ENCODE measurements at places on chromosomes 3 and 15. TPM values are rescaled to one million over a fixed set of nuclear protein-coding genes. Genes with fewer than 3 reads are reported as not detected.

Gene FOXB1
- not detected for total RNA-seq

Gene APBA2
- 11.7 TPM for total RNA-seq

Gene CLASP2
- 67.4 TPM for total RNA-seq

Gene SLC9C1
- total RNA-seq, result not detected

Gene NPAP1
- not detected for total RNA-seq

Gene LYZL4
- total RNA-seq, result not detected

Gene SCG5
- total RNA-seq, result 3.1 TPM

- DNase-seq, result no peak
Observed at GRCh38 chr3:112333381-112334317, 693 bp downstream of the CD200 start.

DNA sequence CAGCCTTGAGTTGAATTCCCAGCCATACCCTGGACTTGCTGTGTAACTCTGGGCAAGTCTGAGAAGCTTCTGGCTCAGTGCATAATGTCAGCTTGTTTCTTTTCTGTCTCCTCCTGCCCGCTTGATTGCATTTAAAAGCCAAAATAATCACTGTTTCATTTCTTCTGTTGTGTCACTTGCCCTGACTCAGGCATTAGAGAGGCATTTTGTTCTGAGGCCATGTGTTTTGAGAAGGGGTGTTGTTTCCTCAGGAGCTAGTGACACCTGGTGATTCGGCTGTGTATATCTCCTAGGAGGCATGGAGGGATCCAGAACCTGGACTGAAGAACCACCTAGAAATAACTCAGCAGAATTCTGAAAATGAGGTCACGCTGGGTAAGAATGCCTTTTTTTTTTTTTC lies 16.0 kb downstream of the WDR73 start:
- DNase-seq, result no peak

DNA sequence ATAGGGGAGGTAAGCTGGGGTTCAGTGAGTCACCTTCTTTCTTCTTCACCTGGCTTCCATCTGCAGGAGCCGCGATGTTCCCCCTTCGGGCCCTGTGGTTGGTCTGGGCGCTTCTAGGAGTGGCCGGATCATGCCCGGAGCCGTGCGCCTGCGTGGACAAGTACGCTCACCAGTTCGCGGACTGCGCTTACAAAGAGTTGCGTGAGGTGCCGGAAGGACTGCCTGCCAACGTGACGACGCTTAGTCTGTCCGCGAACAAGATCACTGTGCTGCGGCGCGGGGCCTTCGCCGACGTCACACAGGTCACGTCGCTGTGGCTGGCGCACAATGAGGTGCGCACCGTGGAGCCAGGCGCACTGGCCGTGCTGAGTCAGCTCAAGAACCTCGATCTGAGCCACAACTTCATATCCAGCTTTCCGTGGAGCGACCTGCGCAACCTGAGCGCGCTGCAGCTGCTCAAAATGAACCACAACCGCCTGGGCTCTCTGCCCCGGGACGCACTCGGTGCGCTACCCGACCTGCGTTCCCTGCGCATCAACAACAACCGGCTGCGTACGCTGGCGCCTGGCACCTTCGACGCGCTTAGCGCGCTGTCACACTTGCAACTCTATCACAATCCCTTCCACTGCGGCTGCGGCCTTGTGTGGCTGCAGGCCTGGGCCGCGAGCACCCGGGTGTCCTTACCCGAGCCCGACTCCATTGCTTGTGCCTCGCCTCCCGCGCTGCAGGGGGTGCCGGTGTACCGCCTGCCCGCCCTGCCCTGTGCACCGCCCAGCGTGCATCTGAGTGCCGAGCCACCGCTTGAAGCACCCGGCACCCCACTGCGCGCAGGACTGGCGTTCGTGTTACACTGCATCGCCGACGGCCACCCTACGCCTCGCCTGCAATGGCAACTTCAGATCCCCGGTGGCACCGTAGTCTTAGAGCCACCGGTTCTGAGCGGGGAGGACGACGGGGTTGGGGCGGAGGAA lies 2.6 kb downstream of the ISLR2 start:
- no peak for DNase-seq

GRCh38 chr15:70299931-70300869 lies 202.5 kb upstream of the TLE3 start:
- DNase-seq, result no peak

- peak; percentile 31 for DNase-seq
Observed at GRCh38 chr15:34241376-34242330, 16.8 kb downstream of the EMC4 start.

- DNase-seq, result peak; percentile 15
Observed at GRCh38 chr3:170907637-170908234, 701 bp downstream of the EIF5A2 start.

DNA sequence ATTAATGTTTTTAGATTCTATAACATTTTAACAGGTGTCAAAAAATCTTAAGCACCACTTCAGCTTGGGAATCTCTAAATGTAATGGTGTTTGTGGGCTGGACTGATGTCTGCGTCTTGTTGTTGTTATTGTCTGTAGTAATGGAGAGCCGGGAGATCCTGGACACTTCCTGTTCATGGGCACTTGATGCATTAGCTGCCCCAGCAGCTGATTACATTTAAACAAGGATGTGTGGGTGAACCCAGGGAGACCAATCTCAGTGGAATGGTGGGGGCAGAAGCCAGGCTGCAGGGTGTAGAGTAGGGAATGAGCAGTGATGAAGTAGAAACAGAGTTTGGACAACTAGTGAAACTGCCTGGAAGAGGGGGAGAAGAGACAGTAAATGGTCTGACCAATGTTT lies 7.8 kb downstream of the CCR5AS start:
- no peak for DNase-seq

GRCh38 chr3:150079029-150079739 lies 108.5 kb upstream of the PFN2 start:
- DNase-seq, result peak; percentile 46

GRCh38 chr3:58179235-58180098 lies 31.3 kb downstream of the DNASE1L3 start:
- DNase-seq, result no peak

- no peak for DNase-seq
Observed at GRCh38 chr3:110903771-110904519, 167.7 kb upstream of the NECTIN3 start.

GRCh38 chr3:61778095-61778494 lies 216.7 kb downstream of the PTPRG start:
- DNase-seq, result peak; percentile 14

DNA sequence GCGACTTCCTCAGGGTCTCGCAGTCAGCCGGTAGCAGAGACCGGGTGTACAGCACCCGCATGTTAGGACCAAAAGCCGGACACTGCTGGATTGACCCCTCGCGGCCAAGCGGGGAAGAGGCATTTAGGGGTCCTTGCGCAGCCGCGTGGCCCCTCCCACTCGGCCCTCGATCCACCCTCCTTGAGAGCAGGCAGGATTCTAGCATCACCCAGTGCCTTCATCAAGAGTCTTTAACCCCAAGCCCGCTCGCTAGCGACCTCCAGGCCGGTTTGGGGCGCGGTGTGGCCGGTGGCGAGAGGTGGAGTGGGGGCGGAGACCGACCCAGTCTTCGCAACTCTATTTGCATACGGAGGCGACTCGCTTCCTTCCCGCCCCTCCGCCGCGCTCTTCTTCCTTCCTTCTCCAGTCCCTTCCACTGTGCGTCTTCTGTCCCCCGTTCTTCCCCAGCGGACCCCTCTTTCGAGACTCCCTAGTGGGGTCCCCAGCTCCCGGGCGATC lies at the start of gene ST6GAL1:
Gene ST6GAL1, plus strand, starts transcription at position 384 of the 498 bp plus-strand sequence. CDS start 112,178 bp downstream, outside the sequence.
- DNase-seq, result peak; percentile 67

GRCh38 chr3:167441256-167441655 lies 32.6 kb downstream of the SERPINI2 start:
- no peak for DNase-seq

DNA sequence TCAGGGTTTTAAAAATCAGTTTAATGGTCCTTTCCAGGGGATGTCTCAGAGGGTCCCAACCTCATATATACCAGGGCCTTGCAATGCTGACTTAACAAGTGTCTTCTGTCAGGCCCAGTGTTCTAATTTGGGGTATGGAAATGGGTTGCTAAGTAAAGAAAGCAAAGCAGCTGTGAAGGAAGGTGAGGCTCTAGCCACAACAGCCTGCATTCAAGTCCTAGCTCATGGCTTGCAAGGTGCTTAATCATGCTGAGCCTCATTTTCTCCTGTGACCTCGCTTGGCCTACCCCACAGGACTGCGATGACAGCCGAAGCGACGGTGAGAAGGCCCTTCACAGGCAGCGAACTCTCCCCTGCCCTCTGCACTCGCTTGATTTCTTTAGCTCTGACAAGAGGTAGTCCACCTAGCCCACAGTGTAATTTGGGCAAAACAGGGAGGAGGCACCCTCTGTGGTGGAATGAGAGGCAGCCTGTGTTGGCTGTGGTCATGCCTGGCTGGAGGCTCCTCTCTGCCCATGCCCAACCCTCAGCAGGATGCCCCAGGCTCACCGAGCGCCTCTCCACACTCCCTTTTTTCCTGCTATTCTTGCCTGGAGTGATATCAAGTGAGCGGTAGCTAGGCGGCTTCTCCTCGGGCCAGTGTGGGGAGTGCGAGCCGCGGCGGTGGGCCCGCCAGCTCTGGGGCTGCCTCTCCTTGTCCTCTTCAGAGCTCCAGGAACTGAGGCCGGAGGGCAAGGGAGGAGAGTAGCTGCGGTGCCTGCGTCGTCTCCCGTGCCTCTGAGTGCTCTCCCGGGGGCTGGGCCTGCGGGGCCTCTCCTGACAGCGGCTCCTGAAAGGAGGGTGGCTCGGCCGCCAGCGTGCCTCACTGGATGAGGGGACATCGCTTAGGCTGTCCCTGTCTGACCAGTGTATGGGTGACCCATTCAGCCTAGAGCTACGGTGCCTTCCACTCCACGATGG lies 29.2 kb downstream of the ILDR1 start:
- DNase-seq, result no peak
